Esophagus muscularis mucosa (tissue), 4 donors: ENCODE measurements at places on chromosomes 12 and 14. TPM values are rescaled to one million over a fixed set of nuclear protein-coding genes. Genes with fewer than 3 reads are reported as not detected.

DNA sequence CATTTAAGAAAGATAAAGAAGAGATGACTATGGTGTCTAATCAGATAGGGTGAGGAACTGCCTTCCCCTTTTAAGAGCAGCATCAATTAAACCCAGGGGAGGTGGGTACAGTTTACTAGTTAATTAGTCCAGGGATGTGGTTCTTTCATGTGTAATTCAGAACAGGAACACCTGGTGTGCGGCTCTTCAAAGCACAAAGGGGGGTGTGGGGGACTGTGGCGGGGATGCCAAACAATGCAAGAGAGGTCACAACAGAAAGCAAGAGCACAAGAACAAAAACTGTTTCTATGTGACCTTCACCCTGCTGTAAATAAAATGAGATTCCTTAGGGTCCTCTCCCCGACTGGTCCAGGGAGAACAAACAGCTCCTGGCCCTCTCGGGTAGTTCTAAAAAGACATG is 183.9 kb upstream of the SOX5 start:
- no peaks in the 10 kb centered on the region for H3K27me3 ChIP-seq
- no peak overlapping the region for H3K27ac ChIP-seq
- no peaks in the 10 kb centered on the region for H3K4me1 ChIP-seq
- no peaks in the 10 kb centered on the region for H3K36me3 ChIP-seq

- no peaks in the 10 kb centered on the region for H3K4me1 ChIP-seq
- no peak overlapping the region for H3K4me3 ChIP-seq
- H3K27ac ChIP-seq: no peak overlapping the region
- H3K27me3 ChIP-seq: no peaks in the 10 kb centered on the region
- no peaks in the 10 kb centered on the region for H3K36me3 ChIP-seq
- DNase-seq: no peak
These were observed 310.1 kb downstream of the ETNK1 start for GRCh38 chr12:22935090-22935489.

- H3K4me3 ChIP-seq: no peak overlapping the region
- DNase-seq: no peak
- H3K4me1 ChIP-seq: peaks cover 20% of the 10 kb centered on the region
- no peaks in the 10 kb centered on the region for H3K36me3 ChIP-seq
These were observed 259.3 kb downstream of the ADAMTS20 start for GRCh38 chr12:43292699-43293098.

GRCh38 chr12:67211029-67211428 is 58.1 kb upstream of the CAND1 start:
- H3K4me3 ChIP-seq: no peak overlapping the region
- H3K36me3 ChIP-seq: no peaks in the 10 kb centered on the region
- H3K27me3 ChIP-seq: no peaks in the 10 kb centered on the region
- H3K27ac ChIP-seq: no peak overlapping the region
- no peak for DNase-seq

DNA sequence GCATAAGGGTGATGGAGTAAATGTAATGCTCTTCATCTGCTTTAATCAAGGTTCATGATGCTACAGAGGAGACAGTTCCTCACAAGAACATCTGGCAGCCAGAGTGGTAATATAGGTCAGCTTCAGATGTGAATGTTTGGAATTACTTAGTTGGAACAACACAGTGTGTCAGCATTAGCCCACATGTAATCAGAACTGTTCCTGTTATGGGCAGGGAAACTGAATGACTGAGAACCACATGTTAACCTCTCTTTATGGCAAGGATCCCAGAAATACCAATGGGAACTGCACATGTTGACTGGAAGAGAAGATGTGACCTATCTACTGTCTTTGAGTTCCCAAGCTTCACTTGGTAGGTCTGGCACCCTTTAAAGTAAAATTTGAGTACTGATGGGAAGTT is 390.1 kb upstream of the PDE3A start:
- H3K27ac ChIP-seq: no peak overlapping the region
- H3K36me3 ChIP-seq: no peaks in the 10 kb centered on the region

DNA sequence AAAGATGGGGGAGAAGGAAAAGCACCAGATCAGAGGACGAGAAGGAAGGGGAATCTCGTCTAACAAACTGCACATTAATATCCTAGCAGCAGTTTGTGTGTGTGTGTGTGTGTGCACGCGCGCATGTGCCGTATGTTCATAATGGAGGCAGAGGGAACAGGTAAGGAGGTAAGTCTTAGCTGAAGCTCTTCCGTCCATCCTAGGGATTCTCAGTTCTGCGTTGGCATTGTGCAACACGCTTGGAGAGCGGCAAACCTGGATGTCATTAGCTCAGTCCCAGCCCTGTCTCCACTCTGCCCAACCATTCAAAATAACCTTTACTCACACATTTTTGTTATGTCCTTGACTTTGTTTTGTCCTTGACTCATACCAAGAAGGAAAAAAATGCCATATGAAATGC is 1.6 kb upstream of the C1R start:
- H3K27ac ChIP-seq: no peak overlapping the region
- no peaks in the 10 kb centered on the region for H3K27me3 ChIP-seq
- DNase-seq: no peak

GRCh38 chr14:73833034-73833433 is 18.6 kb upstream of the PTGR2 start:
- no peak overlapping the region for H3K4me3 ChIP-seq
- no peak overlapping the region for H3K27ac ChIP-seq
- peaks cover 6% of the 10 kb centered on the region for H3K4me1 ChIP-seq
- no peak for DNase-seq
- no peaks in the 10 kb centered on the region for H3K36me3 ChIP-seq

DNA sequence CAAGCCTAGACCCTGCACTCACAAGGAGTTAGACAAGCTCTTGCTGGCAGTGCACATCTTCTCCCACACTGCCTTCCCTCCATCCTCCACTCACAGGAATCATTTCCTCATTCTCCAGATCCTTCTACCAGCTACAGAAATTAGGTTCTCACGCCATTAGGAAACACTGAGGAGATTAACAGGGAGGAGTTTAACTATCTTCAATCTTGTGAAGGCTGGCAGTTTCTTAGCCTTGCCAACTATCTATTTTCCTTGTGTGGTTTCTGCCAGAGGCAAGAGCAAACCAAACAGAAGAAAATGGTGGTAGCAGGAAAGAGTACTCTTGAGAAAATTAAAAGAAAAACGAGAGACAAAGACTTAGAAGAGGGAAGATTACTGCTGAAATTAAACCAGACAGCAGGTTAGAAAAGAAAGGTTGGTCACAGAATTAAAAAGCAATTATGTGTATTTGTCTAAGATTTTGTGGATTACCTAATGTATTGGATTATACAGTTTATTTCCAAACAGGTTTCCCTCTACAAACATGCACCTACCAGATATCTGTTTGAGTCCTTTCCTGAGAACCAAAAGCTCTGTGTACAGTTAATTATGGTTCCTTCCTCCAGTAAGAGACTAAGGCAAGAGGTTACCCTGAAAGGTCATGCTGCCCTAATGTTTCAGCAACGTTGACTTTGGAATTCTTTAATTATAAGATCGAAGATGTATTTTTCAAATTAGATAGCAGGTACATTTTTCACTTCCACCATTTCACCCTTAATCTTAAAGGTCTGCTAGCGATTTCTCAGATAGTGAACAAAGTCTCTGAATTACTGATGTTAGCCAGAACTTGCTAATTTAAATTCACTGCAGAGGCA is 5.0 kb downstream of the RERG start:
- no peak for DNase-seq
- H3K4me1 ChIP-seq: peaks cover 6% of the 10 kb centered on the region
- no peaks in the 10 kb centered on the region for H3K36me3 ChIP-seq
- H3K27me3 ChIP-seq: no peaks in the 10 kb centered on the region
- H3K4me3 ChIP-seq: no peak overlapping the region

DNA sequence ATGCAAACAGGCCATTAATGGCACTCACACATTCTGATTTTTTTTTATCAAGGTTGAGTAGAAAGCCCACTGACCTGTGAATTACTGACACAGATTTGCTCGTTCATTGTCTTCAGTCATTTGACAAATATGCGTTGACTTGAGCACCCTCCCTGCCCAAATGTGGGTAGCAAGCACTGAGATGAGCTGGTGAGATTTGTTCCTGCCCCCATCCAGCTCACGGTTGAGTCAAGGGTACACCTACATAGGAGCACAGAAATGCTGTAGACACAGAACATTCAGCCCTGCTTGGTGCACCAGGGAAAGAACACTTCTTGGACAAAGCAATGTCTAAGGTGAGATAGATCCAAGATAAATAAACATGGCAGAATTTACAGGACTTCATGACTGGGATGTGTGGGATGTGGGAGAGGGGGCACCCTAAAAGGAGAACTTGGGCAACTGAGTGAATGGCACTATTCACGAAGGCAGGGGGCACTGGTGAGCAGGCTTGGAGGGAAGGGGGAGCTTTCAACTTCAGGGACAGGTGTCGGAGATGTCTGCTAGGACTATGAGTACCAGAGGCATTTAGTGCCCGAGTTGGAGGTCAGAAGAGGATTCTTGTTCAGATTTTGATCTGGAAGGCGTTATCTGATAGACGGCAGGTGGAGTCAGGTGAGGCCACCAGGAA is 213.4 kb downstream of the VRK1 start:
- no peaks in the 10 kb centered on the region for H3K27me3 ChIP-seq
- no peak overlapping the region for H3K4me3 ChIP-seq
- H3K4me1 ChIP-seq: no peaks in the 10 kb centered on the region
- H3K27ac ChIP-seq: no peak overlapping the region
- no peaks in the 10 kb centered on the region for H3K36me3 ChIP-seq

DNA sequence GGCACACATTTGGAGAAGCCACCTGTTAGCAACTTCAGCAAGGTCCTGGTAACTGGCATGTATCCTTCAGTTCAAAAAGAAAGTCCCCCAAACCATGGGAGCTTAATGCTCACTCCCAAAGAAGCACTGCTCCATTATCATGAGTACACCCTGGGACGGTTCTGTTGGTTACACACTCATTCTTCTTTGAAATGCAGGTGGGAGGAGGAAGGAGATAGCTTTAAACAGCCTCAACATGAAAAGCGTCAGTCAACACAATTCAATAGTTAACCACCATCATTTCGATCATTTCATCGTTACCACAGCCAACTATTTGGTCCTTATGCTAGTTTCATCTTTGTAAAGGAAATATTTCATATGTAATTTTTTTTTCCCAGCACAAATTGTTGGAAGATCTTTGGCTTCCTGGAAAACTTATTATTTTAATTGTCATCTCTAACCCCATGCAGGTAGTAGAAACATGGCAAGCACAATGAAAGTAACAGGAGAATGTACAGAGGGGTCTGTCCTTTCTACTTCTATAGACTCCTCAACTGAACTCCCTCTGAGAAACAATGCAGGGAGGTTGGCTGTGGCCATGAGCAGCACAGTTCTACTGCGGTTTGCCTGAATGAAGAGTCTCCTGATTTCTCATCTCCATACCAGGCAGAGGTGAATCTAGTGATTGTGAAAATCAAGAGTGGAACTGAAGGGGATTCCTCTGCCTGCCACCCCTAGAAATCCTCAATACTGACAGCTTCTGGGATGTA is 196.4 kb upstream of the FOXN3 start:
- H3K4me3 ChIP-seq: no peak overlapping the region
- DNase-seq: no peak
- H3K4me1 ChIP-seq: peaks cover 37% of the 10 kb centered on the region

GRCh38 chr14:23404331-23404900 is 3.7 kb downstream of the MYH6 start:
- DNase-seq: no peak
- no peak overlapping the region for H3K4me3 ChIP-seq
- peaks cover 16% of the 10 kb centered on the region for H3K27me3 ChIP-seq

- no peak overlapping the region for H3K4me3 ChIP-seq
- no peak overlapping the region for H3K27ac ChIP-seq
- no peaks in the 10 kb centered on the region for H3K36me3 ChIP-seq
- no peaks in the 10 kb centered on the region for H3K27me3 ChIP-seq
- peaks cover 14% of the 10 kb centered on the region for H3K4me1 ChIP-seq
- DNase-seq: no peak
These were observed 3.6 kb upstream of the SLC7A8 start for GRCh38 chr14:23186913-23187654.

- H3K4me1 ChIP-seq: no peaks in the 10 kb centered on the region
- no peak for DNase-seq
- H3K36me3 ChIP-seq: no peaks in the 10 kb centered on the region
- H3K4me3 ChIP-seq: no peak overlapping the region
- no peaks in the 10 kb centered on the region for H3K27me3 ChIP-seq
- H3K27ac ChIP-seq: no peak overlapping the region
These were observed 126.7 kb downstream of the PHETA1 start for GRCh38 chr12:111242184-111242583.

- H3K4me1 ChIP-seq: no peaks in the 10 kb centered on the region
- H3K4me3 ChIP-seq: no peak overlapping the region
- no peaks in the 10 kb centered on the region for H3K27me3 ChIP-seq
- H3K36me3 ChIP-seq: no peaks in the 10 kb centered on the region
These were observed 43.6 kb downstream of the DYRK2 start for GRCh38 chr12:67692135-67692534.

DNA sequence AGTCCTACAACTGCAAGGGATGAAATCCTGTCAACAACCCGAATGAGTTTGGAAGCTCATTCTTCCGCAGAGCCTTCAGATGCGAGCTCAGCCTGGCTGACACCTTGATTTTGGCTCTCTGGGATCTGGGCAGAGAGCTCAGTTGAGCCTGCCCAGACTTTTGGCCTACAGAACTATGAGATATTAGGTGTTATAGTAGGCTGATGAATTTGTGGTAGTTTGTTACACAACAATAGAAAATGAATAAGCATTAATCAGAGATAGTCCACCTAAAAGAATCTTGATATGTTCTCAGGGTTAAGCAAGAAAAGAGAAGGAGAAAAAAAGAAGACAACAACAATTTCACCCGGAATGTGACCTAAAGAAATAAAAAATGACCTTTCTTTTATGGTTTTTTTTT is 30.4 kb upstream of the GZMB start:
- no peak for DNase-seq
- H3K27me3 ChIP-seq: no peaks in the 10 kb centered on the region
- H3K4me1 ChIP-seq: no peaks in the 10 kb centered on the region
- H3K4me3 ChIP-seq: no peak overlapping the region
- no peaks in the 10 kb centered on the region for H3K36me3 ChIP-seq

- H3K27me3 ChIP-seq: no peaks in the 10 kb centered on the region
- H3K4me3 ChIP-seq: no peak overlapping the region
- H3K36me3 ChIP-seq: no peaks in the 10 kb centered on the region
These were observed 259.6 kb upstream of the ATP2B1 start for GRCh38 chr12:89968151-89968700.

- DNase-seq: no peak
- peak overlapping the region; percentile 81 for H3K27ac ChIP-seq
- no peaks in the 10 kb centered on the region for H3K27me3 ChIP-seq
- peaks cover 54% of the 10 kb centered on the region for H3K4me1 ChIP-seq
These were observed 921.3 kb downstream of the NRXN3 start for GRCh38 chr14:79091381-79091963.

GRCh38 chr14:53875324-53875897 is 81.2 kb downstream of the BMP4 start:
- H3K4me1 ChIP-seq: peaks cover 9% of the 10 kb centered on the region
- no peaks in the 10 kb centered on the region for H3K27me3 ChIP-seq
- no peak for DNase-seq
- H3K36me3 ChIP-seq: no peaks in the 10 kb centered on the region
- H3K27ac ChIP-seq: no peak overlapping the region
- H3K4me3 ChIP-seq: no peak overlapping the region

The MAP1LC3B2 gene
- total RNA-seq: 0.83 TPM

The TMEM179 gene
- total RNA-seq: 2.2 TPM

The BCL2L2 gene
- 115 TPM for total RNA-seq

The SLC6A12 gene
- 0.78 TPM for total RNA-seq

The SIRT4 gene
- total RNA-seq: 2.1 TPM

The OR8S1 gene
- 0.32 TPM for total RNA-seq

The GPR68 gene
- 4.1 TPM for total RNA-seq
